Activated T-cell treated with anti-CD3 and anti-CD28 coated beads, Interleukin-2, amount 50 U/mL, for 72 hours (primary cell): ENCODE measurements at places on chromosomes 12 and 14.

GRCh38 chr12:109613649-109614455 is 40.3 kb downstream of the MVK start:
- no peak for DNase-seq
- no peaks in the 10 kb centered on the region for H3K4me1 ChIP-seq
- no peak overlapping the region for H3K4me3 ChIP-seq
- H3K27ac ChIP-seq = no peak overlapping the region
- H3K27me3 ChIP-seq = peaks cover 25% of the 10 kb centered on the region

GRCh38 chr12:104569346-104570173 is 112.8 kb downstream of the CHST11 start:
- H3K36me3 ChIP-seq = peaks cover 8% of the 10 kb centered on the region
- H3K4me3 ChIP-seq = peak overlapping the region; percentile 70
- peak overlapping the region; percentile 66 for H3K27ac ChIP-seq
- H3K4me1 ChIP-seq = peaks cover 42% of the 10 kb centered on the region

DNA sequence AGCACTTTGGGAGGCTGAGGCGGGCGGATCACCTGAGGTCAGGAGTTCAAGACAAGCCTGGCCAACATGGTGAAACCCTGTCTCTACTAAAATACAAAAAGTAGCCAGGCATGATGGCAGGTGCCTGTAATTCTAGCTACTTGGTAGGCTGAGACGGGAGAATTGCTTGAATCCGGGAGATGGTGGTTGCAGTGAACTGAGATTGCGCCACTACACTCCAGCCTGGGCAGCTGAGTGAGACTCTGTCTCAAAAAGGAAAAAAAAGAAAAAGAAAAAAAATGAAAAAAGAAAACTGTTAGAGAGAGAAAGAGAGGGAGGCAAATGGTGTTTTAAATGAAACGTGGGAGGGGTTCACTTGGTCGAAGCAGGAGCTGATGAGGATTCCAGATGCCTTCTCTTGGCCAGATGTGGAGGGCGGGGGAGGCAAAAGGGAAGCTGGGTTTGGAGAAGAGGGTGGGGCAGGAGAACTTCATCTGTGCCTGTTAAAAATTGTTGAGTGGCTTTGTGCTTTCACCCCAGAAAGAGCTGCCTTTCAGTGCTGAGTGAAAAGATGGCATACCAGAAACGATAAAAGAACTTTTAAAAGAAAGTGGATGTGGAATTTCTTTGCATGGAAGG is 1.1 kb downstream of the EMP1 start:
- H3K27ac ChIP-seq = peak overlapping the region; percentile 41
- H3K27me3 ChIP-seq = peaks cover 42% of the 10 kb centered on the region
- DNase-seq = no peak
- H3K4me3 ChIP-seq = peak overlapping the region; percentile 79

- peaks cover 40% of the 10 kb centered on the region for H3K27me3 ChIP-seq
- no peak for DNase-seq
- H3K4me3 ChIP-seq = no peak overlapping the region
- peaks cover 6% of the 10 kb centered on the region for H3K4me1 ChIP-seq
- peaks cover 4% of the 10 kb centered on the region for H3K36me3 ChIP-seq
Observed at GRCh38 chr14:92316937-92317336, 6.0 kb upstream of the SLC24A4 start.

- H3K27me3 ChIP-seq = no peaks in the 10 kb centered on the region
- peak overlapping the region; percentile 97 for H3K4me3 ChIP-seq
- peak overlapping the region; percentile 86 for H3K27ac ChIP-seq
- H3K4me1 ChIP-seq = peaks cover 55% of the 10 kb centered on the region
- DNase-seq = peak; percentile 93
Observed at GRCh38 chr12:6532051-6532926, 2.0 kb upstream of the GAPDH start.

DNA sequence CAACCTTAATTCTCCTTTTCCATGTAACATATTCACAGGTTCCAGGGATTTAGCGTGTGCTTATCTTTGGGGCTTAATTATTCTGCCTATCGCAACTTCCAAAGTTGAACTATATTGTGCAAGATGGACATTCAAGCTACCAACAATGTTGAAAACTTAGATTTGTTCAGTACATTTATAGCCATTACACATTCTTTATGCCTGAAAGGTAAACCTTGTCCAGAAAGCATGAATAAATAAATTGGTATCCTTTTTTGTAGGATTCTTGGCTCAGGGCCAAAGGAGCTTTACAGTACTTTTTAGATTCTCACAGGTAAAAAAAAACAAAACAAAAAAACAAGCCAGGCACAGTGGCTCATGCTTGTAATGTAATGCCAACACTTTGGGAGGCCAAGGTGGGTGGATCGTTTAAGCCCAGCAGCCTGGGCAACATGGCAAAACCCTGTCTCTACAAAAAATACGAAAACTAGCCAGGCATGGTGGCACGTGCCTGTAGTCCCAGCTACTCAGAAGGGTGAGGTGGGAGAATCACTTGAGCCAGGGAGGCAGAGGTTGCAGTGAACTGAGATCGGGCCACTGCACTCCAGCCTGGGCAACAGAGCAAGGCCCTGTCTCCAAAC is 3.3 kb downstream of the C12orf56 start:
- DNase-seq = no peak
- no peak overlapping the region for H3K4me3 ChIP-seq
- H3K36me3 ChIP-seq = no peaks in the 10 kb centered on the region
- H3K27me3 ChIP-seq = peaks cover 4% of the 10 kb centered on the region
- no peak overlapping the region for H3K27ac ChIP-seq
- peaks cover 32% of the 10 kb centered on the region for H3K4me1 ChIP-seq

GRCh38 chr14:76752744-76753143 is 8.5 kb upstream of the VASH1 start:
- no peaks in the 10 kb centered on the region for H3K36me3 ChIP-seq
- H3K27ac ChIP-seq = no peak overlapping the region
- no peak overlapping the region for H3K4me3 ChIP-seq
- no peaks in the 10 kb centered on the region for H3K4me1 ChIP-seq
- peaks cover under 1% of the 10 kb centered on the region for H3K27me3 ChIP-seq

- H3K27ac ChIP-seq = no peak overlapping the region
- peaks cover 11% of the 10 kb centered on the region for H3K36me3 ChIP-seq
- H3K4me1 ChIP-seq = peaks cover 49% of the 10 kb centered on the region
- DNase-seq = no peak
- H3K4me3 ChIP-seq = peak overlapping the region; percentile 32
- H3K27me3 ChIP-seq = no peaks in the 10 kb centered on the region
Observed at GRCh38 chr14:92644970-92645515, 103.4 kb downstream of the LGMN start.

DNA sequence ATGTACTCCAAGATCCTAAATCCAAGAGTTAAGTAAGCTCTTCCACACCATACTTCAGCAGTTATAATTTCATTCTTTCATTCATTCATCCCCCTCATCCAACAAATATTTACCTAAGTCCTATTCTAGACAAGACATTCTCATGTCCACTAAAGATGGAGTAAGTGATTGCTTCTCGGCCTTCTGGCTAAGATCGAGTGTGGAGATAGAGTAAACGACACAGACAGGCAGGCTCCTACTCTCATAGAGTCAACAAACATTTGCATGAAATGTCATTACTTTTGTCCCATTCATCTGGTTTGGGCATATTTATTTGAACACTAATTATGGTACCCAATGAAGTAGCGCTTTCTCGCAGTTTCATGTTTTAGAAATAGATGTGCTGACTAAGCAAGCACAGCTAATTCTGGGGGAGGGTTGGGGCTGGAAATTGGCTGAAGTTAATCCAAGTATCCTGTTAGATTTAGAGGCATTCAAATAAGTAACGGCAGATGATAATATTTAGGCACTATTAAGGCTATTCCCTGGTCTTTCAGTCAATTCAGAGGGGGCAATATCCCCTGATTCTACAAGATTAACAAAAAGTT is 176.5 kb downstream of the CEP128 start:
- no peaks in the 10 kb centered on the region for H3K27me3 ChIP-seq
- no peak overlapping the region for H3K27ac ChIP-seq
- DNase-seq = no peak
- H3K4me3 ChIP-seq = no peak overlapping the region
- no peaks in the 10 kb centered on the region for H3K4me1 ChIP-seq

GRCh38 chr12:7009512-7009911 is 8.8 kb downstream of the LPCAT3 start:
- peaks cover 3% of the 10 kb centered on the region for H3K36me3 ChIP-seq
- H3K27ac ChIP-seq = no peak overlapping the region

DNA sequence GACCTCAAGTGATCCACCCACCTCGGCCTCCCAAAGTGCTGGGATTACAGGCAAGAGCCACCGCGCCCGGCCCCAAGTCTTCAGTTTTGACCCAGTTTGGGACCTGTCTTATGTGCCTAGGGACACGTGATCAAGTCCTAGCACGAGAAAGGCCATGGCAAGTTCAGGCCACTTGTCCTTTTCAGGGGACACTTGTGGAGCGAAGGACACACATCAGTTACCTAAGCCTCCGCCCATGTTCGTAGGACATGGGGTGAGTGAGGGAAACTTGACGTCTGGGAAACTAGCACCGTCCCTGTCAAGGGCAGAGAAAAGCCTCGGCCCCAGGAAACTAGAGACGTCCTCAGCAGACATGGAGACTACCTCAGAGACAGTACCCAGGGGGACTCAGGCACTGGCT is 60.7 kb downstream of the KDM2B start:
- H3K4me1 ChIP-seq = no peaks in the 10 kb centered on the region
- no peak overlapping the region for H3K4me3 ChIP-seq
- peaks cover 3% of the 10 kb centered on the region for H3K36me3 ChIP-seq
- no peaks in the 10 kb centered on the region for H3K27me3 ChIP-seq

DNA sequence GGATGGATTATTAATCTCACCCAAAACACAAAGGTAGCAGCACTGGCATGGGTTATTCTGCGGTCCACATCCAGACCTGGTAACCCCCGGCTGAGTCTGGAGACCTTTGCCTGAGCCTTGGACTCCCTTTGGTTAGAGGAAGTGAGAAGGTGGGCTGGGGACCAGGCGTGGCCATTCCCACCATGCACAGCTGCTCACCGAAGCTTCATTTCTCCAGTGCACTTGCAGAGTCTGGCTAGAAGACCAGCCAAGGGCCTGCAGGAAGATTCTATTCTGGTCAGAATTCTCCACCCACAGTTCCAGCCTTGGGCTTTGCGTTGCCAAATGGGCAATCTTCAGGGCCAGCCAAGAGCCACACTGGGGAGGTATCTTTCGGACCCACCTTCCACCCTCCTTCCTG is 73.0 kb downstream of the LGMN start:
- DNase-seq = no peak
- no peaks in the 10 kb centered on the region for H3K27me3 ChIP-seq
- H3K4me3 ChIP-seq = peak overlapping the region; percentile 54
- H3K27ac ChIP-seq = no peak overlapping the region
- H3K36me3 ChIP-seq = peaks cover 36% of the 10 kb centered on the region

GRCh38 chr12:41532072-41532471 is 344.0 kb downstream of the PDZRN4 start:
- H3K27ac ChIP-seq = no peak overlapping the region
- H3K4me3 ChIP-seq = no peak overlapping the region
- DNase-seq = no peak
- H3K36me3 ChIP-seq = no peaks in the 10 kb centered on the region
- H3K4me1 ChIP-seq = peaks cover 5% of the 10 kb centered on the region

- H3K27me3 ChIP-seq = no peaks in the 10 kb centered on the region
- no peak overlapping the region for H3K4me3 ChIP-seq
- DNase-seq = no peak
Observed at GRCh38 chr12:54439521-54440255, 20.6 kb upstream of the ITGA5 start.

GRCh38 chr12:50103767-50104321 is at the start of gene GPD1:
Gene GPD1, plus strand, starts transcription at chr12:50104008. Its CDS starts 43 bp downstream, at chr12:50104051.
- peak within 1 kb of the TSS; percentile 0 for H3K27ac ChIP-seq
- peaks cover 7% of the 10 kb centered on the region for H3K27me3 ChIP-seq
- DNase-seq = peak; percentile 29
- H3K4me1 ChIP-seq = peaks cover 5% of the 10 kb centered on the region
- peaks cover 6% of the 10 kb centered on the region for H3K36me3 ChIP-seq

GRCh38 chr14:33781236-33781635 is 169.6 kb downstream of the EGLN3 start:
- no peak for DNase-seq
- peaks cover 14% of the 10 kb centered on the region for H3K27me3 ChIP-seq
- H3K27ac ChIP-seq = no peak overlapping the region
- no peaks in the 10 kb centered on the region for H3K4me1 ChIP-seq
- no peaks in the 10 kb centered on the region for H3K36me3 ChIP-seq

- no peak overlapping the region for H3K27ac ChIP-seq
- H3K36me3 ChIP-seq = no peaks in the 10 kb centered on the region
- H3K27me3 ChIP-seq = no peaks in the 10 kb centered on the region
Observed at GRCh38 chr14:104557766-104558165, 21.8 kb upstream of the C14orf180 start.

DNA sequence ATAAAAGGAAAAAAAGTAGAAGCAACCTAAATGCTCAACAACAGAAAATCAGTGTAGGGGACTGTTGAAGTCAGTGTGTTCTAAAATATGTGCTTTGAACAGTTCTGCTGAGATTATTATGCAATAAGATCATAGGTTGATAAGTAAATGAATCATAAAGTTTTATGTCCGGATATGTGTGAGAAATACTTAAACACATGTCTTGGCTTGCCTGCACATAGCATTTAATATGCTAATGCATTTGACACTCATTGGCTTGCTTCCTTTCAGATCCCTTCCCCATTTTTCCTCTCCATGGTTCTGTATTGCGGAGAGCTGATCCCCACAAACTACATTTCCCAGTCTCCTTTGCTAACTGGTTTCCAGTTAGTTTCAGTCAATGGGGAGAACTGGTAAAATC is 573.8 kb upstream of the TBX3 start:
- no peak overlapping the region for H3K4me3 ChIP-seq
- no peaks in the 10 kb centered on the region for H3K27me3 ChIP-seq
- no peaks in the 10 kb centered on the region for H3K4me1 ChIP-seq

DNA sequence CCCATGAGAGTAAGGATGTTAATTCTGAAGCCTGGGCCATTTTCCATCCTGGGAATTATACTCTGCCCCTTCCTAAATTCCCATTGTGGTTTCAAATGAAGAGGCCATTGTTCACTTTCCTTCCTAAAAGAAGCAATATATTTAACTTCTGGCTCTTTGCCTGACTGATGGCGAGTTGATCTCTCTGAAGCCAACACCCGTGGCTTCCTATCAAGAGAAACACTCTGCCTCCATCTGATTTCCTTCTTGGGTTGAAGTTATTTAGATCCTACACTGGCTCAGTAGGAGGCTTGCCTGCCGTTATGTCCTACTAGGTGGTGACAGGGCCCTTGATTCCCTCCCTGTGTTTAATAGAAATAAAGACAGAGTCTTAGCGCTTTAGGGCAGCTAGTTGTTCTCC is 97.4 kb downstream of the PRKCH start:
- no peaks in the 10 kb centered on the region for H3K4me1 ChIP-seq
- DNase-seq = no peak
- H3K27ac ChIP-seq = peak overlapping the region; percentile 86

- H3K27me3 ChIP-seq = peaks cover 24% of the 10 kb centered on the region
- no peak for DNase-seq
- H3K36me3 ChIP-seq = no peaks in the 10 kb centered on the region
- peaks cover 7% of the 10 kb centered on the region for H3K4me1 ChIP-seq
- H3K27ac ChIP-seq = no peak overlapping the region
- no peak overlapping the region for H3K4me3 ChIP-seq
Observed at GRCh38 chr12:52205612-52206303, 13.9 kb upstream of the KRT80 start.

- peaks cover 9% of the 10 kb centered on the region for H3K27me3 ChIP-seq
- peaks cover 2% of the 10 kb centered on the region for H3K36me3 ChIP-seq
- no peak for DNase-seq
- no peak overlapping the region for H3K4me3 ChIP-seq
Observed at GRCh38 chr12:67586951-67587350, 61.6 kb upstream of the DYRK2 start.

- peak; percentile 29 for DNase-seq
- H3K4me3 ChIP-seq = peak overlapping the region; percentile 80
- H3K4me1 ChIP-seq = peaks cover 59% of the 10 kb centered on the region
- no peaks in the 10 kb centered on the region for H3K27me3 ChIP-seq
- H3K27ac ChIP-seq = peak overlapping the region; percentile 60
Observed at GRCh38 chr14:103716091-103716801, 636 bp downstream of the ZFYVE21 start.

GRCh38 chr12:100267603-100268281 is 765 bp downstream of the SCYL2 start:
- H3K27ac ChIP-seq = peak overlapping the region; percentile 87
- H3K4me1 ChIP-seq = peaks cover 45% of the 10 kb centered on the region
